ENCODE measurements at places on chromosomes 3 and 15. TPM values are rescaled to one million over a fixed set of nuclear protein-coding genes. Genes with fewer than 3 reads are reported as not detected.

DNA sequence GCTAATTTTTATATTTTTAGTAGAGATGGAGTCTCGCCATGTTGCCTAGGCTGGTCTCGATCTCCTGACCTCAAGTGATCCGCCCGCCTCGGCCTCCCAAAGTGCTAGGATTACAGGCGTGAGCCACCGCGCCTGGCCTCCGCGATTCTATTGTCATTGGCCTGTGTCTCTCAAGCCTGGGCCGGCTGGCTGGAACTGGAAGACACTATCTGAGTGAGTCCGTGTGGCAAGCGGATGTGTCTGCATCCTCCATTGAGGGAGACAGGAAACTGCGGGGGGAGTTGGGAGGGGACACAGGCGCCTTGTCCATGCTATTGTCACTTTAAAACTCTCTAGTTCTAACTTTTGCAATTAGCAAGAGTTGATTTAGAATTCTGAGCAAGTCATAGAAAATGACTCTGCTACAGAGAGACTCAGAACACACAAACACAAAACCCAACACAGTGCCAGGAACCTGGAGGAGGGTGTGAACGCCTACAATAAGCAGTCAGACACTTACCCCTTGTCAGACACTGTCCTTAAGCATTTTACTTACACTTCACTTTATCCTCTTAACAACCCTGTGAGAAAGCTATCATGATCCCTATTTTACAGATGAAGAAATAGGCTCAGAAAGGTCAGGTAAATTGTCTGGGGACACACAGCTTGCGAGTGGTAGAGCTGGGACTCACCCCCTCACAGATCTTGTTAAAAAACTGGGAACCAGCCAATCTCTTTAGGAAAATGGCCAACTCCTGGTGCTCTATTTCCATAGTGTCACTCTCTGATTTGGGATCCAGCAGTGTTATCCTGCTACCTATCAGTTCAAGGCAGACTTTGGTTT is 38.7 kb downstream of the ANP32A start:
- H3K27me3 ChIP-seq: no peaks in the 10 kb centered on the region
- ATAC-seq: peak; percentile 83
- peak overlapping the region; percentile 9 for H3K4me3 ChIP-seq
- peaks cover 10% of the 10 kb centered on the region for H3K4me1 ChIP-seq

DNA sequence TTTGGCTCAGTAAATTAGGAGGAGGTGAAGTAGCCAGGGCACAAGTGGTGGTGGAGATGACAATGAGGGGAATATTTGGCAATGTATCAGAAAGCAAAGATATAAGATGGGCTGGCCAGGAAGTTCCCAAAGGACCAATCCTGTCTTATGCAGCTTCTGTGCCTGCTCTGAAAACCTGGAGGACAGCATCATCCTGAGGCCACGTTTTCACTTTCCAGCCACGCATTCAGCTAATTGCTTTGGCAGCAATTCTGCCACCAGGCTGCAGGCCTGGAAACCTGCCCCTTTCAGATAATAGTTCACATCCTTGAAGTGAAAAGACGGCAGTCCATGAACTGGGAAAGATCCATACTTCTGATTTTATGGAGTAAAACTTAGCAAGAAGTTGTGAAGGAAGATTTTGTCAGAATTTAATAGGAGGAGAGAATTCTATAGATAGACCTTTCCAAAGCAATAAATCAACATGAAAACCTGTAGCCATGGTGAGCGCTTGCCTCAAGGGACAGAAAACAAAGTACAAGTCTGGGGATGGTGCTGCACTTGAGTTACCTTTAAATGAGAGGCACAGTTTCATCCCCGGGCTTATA is 682.5 kb downstream of the GRM7 start:
- H3K4me3 ChIP-seq: no peak overlapping the region
- H3K27ac ChIP-seq: no peak overlapping the region
- no peak for ATAC-seq
- H3K36me3 ChIP-seq: no peaks in the 10 kb centered on the region
- no peaks in the 10 kb centered on the region for H3K4me1 ChIP-seq
- H3K27me3 ChIP-seq: no peaks in the 10 kb centered on the region

GRCh38 chr15:93296759-93297500 is 207.9 kb upstream of the RGMA start:
- H3K27me3 ChIP-seq: no peaks in the 10 kb centered on the region
- H3K36me3 ChIP-seq: no peaks in the 10 kb centered on the region
- H3K4me1 ChIP-seq: no peaks in the 10 kb centered on the region
- H3K27ac ChIP-seq: no peak overlapping the region
- no peak for ATAC-seq

Gene UPK1B
- total RNA-seq: 0.56 TPM

DNA sequence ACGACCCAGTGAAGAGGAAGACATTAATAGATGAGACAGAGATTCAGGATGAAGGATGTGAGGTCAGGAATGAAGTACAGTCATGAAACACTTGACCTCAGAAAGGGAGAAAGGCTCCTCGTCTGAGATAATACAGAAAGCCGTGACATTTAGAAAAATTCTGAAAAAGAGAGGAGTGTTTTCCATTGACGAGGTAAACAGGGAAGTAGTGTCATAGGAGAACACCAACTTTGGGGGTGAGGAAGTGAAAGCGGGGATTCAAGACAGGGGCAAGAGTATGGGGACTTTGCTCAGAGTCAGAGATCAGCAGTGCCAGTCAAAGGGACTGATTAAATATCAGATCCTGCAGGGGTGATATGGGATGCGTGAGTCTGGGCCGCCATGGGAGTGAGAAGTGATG is 160.9 kb downstream of the PLCL2 start:
- H3K4me3 ChIP-seq: no peak overlapping the region
- no peaks in the 10 kb centered on the region for H3K27me3 ChIP-seq
- H3K4me1 ChIP-seq: peaks cover 22% of the 10 kb centered on the region
- peaks cover 75% of the 10 kb centered on the region for H3K36me3 ChIP-seq

DNA sequence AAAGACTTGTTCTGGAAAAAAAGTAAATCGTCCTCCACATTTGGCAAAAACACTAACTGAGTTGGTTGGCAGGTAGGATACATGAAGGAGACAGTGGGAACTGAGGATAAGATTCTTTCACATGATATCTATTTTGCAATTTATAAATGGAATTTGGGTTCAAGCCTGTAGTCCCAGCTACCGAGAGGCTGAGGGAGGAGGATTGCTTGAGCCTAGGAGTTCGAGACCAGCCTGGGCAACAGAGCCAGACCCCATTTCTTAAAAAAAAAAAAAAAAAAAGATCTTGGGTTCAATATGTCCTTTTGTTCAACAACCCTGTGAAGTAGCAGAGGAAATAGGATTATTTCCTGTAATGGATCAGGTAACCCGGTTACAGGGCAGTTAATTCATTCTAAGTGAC is 35.7 kb upstream of the CFAP161 start:
- ATAC-seq: no peak
- no peak overlapping the region for H3K4me3 ChIP-seq
- no peaks in the 10 kb centered on the region for H3K4me1 ChIP-seq
- peaks cover 45% of the 10 kb centered on the region for H3K27me3 ChIP-seq
- H3K36me3 ChIP-seq: no peaks in the 10 kb centered on the region

Gene HCLS1
- total RNA-seq: 255 TPM

- H3K4me1 ChIP-seq: no peaks in the 10 kb centered on the region
- ATAC-seq: no peak
- H3K27ac ChIP-seq: no peak overlapping the region
- H3K27me3 ChIP-seq: no peaks in the 10 kb centered on the region
- no peaks in the 10 kb centered on the region for H3K36me3 ChIP-seq
Observed at GRCh38 chr3:58952128-58952917, 97.5 kb downstream of the CFAP20DC start.

Gene TGM4
- total RNA-seq: not detected

DNA sequence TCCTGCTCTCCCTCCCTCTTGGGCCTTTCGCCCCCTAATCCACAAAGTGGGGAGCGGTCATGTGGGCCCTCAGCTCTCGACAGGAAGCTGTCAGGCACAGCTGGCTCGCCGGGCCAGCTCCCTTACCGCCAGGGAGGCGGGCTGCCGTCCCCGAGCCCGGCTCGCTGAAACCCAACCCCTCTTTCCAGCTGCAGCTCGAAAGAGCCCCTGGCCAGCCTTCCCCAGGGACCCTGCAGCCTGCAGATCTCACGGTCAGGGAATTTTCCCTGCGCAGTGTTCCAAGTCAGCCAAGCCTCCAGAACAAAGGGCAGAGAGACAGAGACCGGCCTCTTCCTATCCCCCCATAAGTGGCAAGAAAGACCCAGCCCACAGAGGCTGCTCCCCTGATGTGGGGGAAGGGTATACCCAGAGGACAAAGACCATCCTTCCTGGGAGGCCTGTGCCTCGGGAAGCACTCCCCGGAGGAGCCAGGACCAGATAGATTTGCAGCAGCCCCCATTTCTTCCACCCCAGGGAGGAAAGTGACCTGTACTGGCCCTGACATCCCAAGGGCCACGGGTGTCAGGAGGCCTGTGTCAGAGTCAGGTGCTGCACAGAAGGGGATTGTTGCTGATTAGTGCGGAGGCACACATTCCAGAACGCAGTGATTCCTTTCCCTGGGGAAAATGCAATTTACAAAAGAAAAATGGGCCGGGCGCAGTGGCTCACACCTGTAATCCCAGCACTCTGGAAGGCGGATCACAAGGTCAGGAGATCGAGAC is 32.6 kb downstream of the MAGEF1 start:
- no peak for ATAC-seq
- H3K36me3 ChIP-seq: no peaks in the 10 kb centered on the region
- H3K27me3 ChIP-seq: peaks cover 3% of the 10 kb centered on the region
- H3K4me3 ChIP-seq: no peak overlapping the region
- H3K4me1 ChIP-seq: no peaks in the 10 kb centered on the region

DNA sequence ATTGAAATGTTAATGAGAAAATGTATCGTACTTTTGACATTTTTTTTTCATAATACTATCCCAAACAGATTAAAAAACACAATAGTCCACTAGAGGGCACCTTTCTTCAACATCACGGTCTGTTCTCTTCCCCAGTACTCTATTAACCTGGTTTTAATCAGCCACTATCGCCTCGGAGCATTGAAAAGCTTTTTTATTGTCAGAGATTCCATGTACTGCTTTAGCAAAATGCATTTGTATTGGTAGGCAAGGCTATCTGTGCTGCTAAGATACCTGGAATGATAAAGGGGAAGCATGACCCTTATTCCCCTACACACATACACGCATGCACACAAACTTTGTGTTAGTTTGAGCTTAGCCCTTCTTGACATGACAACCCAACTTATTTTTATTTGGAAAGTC is 160.1 kb upstream of the IL12A start:
- H3K4me1 ChIP-seq: no peaks in the 10 kb centered on the region
- no peak for ATAC-seq
- H3K27ac ChIP-seq: no peak overlapping the region
- peaks cover 6% of the 10 kb centered on the region for H3K27me3 ChIP-seq

- no peak for ATAC-seq
- H3K4me1 ChIP-seq: no peaks in the 10 kb centered on the region
- H3K27ac ChIP-seq: no peak overlapping the region
- no peak overlapping the region for H3K4me3 ChIP-seq
- peaks cover 90% of the 10 kb centered on the region for H3K36me3 ChIP-seq
- no peaks in the 10 kb centered on the region for H3K27me3 ChIP-seq
Observed at GRCh38 chr3:52483081-52483480, 12.1 kb upstream of the STAB1 start.

GRCh38 chr3:157151151-157151550 is 8.8 kb downstream of the CCNL1 start:
- peaks cover 52% of the 10 kb centered on the region for H3K4me1 ChIP-seq
- no peak for ATAC-seq
- H3K4me3 ChIP-seq: peak overlapping the region; percentile 28
- peak overlapping the region; percentile 75 for H3K27ac ChIP-seq
- peaks cover 100% of the 10 kb centered on the region for H3K36me3 ChIP-seq
- H3K27me3 ChIP-seq: no peaks in the 10 kb centered on the region

DNA sequence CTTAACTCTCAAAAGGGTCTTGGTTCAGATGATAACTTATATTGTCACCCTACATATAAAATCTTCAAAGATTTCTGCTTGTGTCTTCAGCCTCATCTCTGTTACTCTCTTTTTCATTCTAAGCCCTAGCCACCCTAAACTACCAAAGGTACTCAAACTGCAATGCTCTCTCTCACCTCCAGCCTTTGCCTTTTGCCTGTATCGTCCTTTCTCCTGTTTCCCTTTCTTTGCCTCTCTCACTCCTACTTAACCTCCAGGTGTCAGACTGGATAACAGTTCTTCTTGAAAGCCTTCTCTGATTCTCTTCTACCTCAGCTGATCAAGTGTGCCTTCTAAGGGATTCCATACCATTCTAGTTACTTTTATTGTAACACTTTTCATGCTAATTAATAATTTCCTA is 149.8 kb downstream of the SERPINI1 start:
- H3K27ac ChIP-seq: no peak overlapping the region
- H3K36me3 ChIP-seq: no peaks in the 10 kb centered on the region
- ATAC-seq: no peak
- H3K4me3 ChIP-seq: no peak overlapping the region
- H3K27me3 ChIP-seq: peaks cover 21% of the 10 kb centered on the region
- no peaks in the 10 kb centered on the region for H3K4me1 ChIP-seq

- peak overlapping the region; percentile 96 for H3K4me3 ChIP-seq
- peak overlapping the region; percentile 99 for H3K27ac ChIP-seq
- peak; percentile 47 for ATAC-seq
- peaks cover 16% of the 10 kb centered on the region for H3K4me1 ChIP-seq
Observed at GRCh38 chr3:25665315-25666280, 891 bp upstream of the TOP2B start.

GRCh38 chr3:52222319-52223221 is 2.9 kb downstream of the TLR9 start:
- H3K36me3 ChIP-seq: peaks cover 2% of the 10 kb centered on the region
- H3K4me3 ChIP-seq: peak overlapping the region; percentile 87
- H3K27me3 ChIP-seq: no peaks in the 10 kb centered on the region
- ATAC-seq: no peak

Gene IL17RB
- 1.8 TPM for total RNA-seq

Gene CPLX3
- total RNA-seq: 0.15 TPM

Gene BMF
- 19.3 TPM for total RNA-seq

Gene ATOSA
- total RNA-seq: 40.6 TPM

Gene PRSS50
- total RNA-seq: 0.11 TPM

Gene CCDC54
- total RNA-seq: not detected

Gene LINGO1
- total RNA-seq: not detected

GRCh38 chr15:80247320-80247719 is 4.7 kb downstream of the CTXND1 start:
- no peak for ATAC-seq
- no peaks in the 10 kb centered on the region for H3K4me1 ChIP-seq
- no peak overlapping the region for H3K27ac ChIP-seq
- H3K4me3 ChIP-seq: no peak overlapping the region
- H3K27me3 ChIP-seq: peaks cover 71% of the 10 kb centered on the region

- no peak for ATAC-seq
- H3K36me3 ChIP-seq: no peaks in the 10 kb centered on the region
- H3K4me1 ChIP-seq: no peaks in the 10 kb centered on the region
- H3K4me3 ChIP-seq: no peak overlapping the region
Observed at GRCh38 chr3:195849322-195850074, 37.8 kb upstream of the MUC4 start.

Gene CAMK2N2
- total RNA-seq: 0.64 TPM

GRCh38 chr3:25513642-25514266 is 85.7 kb downstream of the RARB start:
- H3K4me3 ChIP-seq: no peak overlapping the region
- no peak for ATAC-seq
- H3K27ac ChIP-seq: no peak overlapping the region
- H3K36me3 ChIP-seq: no peaks in the 10 kb centered on the region
- H3K4me1 ChIP-seq: no peaks in the 10 kb centered on the region
- H3K27me3 ChIP-seq: peaks cover 5% of the 10 kb centered on the region

GRCh38 chr3:187870360-187871203 is 125.3 kb upstream of the BCL6 start:
- no peaks in the 10 kb centered on the region for H3K36me3 ChIP-seq
- peaks cover 9% of the 10 kb centered on the region for H3K4me1 ChIP-seq
- H3K4me3 ChIP-seq: no peak overlapping the region
- peak; percentile 88 for ATAC-seq

GRCh38 chr15:92014281-92015030 is 160.9 kb downstream of the SLCO3A1 start:
- H3K27me3 ChIP-seq: no peaks in the 10 kb centered on the region
- ATAC-seq: no peak
- H3K4me1 ChIP-seq: peaks cover 53% of the 10 kb centered on the region

Gene C3orf22
- not detected for total RNA-seq

Gene GPR156
- total RNA-seq: not detected

All from activated T-helper 17 cell treated with anti-CD3 and anti-CD28 coated beads, Interleukin-2, amount 50 U/mL, for 72 hours (primary cell).